ENCODE measurements at places on chromosomes 4 and X.

- DNase-seq, result no peak
Measured at GRCh38 chr4:146308951-146309350, 94.6 kb downstream of the REELD1 start.

DNA sequence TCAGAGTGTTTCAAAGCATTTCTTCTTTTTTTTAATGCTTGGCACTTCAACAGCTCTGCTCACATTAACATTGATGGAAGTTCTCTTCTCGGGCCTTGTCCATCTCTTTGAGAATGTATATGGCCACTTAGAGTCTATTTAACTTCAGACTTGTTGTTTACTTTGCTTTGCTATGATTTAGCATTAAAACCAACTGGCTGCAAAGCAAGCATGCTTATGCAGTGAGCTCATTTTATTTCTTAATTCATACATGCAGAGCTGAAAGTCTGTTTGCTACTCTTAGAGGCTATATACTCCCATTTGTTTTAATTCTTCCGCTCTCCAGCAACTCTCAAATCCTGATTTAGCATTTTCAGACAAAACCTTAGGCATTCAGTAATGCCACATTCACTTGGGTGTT, 107.6 kb upstream of the PACRGL start:
- no peak for DNase-seq

DNA sequence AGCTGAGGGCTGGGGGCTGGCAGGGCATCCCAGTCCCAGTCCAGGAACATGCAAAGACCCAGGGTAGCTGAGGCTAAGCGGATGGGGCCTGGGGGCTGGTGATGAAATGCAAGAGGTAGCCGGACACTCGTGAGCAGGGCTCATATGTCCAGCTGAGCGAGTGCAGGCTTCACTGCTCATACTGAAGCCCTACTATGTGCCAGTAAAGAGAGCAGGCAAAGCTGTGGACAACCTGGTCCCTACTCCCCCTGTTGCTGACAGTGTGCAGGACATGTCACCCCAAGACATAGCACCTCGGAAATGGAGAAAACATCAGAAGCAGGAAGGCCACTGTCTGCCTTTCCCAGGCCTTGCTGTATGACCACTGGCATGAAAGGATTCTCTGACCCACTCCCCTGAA, 122.4 kb upstream of the STX18 start:
- DNase-seq, result no peak

GRCh38 chrX:131827935-131828334, 195.2 kb upstream of the STK26 start:
- peak; percentile 5 for DNase-seq

DNA sequence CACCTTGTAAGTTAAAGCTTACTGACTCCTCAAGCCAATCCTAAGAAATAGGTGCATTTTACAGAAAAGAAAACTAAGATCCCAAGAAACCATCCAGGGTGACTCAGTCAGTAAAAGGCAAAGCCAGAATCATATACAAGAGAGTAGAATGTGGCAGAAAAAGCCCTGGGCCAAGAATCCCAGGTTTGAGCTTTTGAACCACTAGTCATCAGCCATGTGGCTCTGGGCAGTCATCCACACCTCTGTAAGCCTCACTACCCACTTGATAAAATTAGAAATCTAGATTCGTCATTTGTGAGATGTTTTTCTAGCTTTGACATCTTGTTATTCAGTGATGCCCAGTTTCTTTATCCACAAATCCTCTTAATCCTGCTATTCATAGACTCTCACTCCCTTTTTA, 122.2 kb upstream of the PDE5A start:
- DNase-seq, result no peak

DNA sequence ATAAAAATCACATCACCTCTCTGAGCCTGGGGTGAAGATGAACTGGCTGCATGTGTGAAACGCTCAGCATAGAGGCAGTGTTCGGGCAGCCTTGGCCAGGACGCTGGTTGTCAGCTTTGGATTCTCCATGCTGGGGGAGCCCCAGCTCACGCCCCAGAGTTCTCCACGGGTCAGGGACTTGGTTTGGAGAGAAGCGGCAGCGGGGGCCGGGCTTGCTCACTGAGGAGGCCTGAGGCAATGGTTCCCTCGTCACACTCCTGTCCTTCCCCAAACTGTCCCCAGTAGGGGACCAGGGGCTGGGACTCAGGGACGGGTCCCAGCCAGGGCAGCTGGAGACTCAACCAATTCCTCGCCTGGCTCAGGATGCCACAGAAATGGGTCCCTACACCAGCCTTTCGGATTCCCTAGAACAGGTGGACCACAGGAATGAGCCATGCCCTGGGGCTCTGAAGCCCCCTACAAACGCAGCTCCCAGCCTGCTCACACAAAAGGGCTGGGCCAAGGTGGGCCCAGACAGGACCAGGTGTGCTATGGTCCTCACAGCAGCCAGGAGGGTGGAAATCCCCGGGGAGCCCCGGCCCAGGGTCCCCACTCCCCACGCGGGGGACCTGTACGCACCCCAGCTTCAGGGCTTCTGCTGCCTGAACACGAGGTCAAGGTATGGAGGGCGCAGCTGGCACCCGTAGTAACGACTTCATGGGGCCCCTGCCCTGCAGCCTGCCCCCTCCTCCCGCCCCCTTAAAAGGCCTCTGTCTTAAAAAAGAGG, 1.4 kb downstream of the MXD4 start:
- DNase-seq, result no peak

DNA sequence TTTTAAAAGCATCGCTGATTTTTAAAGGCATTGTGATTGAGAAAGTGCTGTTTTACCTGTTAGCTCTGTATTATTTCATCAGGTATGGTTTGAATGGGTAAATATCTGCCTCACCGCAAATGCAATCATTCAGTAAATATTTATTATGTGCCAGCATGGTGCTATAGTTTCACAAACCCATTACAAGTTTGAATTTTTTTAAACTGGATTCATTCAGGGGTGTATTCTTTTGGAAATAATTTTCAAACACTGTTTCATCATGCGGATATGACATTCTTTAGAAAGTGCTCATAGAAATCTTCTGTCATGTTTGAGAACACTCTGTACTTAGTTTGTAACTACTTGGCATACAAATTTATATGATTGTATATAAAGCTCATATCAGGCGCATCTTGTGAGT, 37.2 kb downstream of the LIMCH1 start:
- DNase-seq, result no peak

DNA sequence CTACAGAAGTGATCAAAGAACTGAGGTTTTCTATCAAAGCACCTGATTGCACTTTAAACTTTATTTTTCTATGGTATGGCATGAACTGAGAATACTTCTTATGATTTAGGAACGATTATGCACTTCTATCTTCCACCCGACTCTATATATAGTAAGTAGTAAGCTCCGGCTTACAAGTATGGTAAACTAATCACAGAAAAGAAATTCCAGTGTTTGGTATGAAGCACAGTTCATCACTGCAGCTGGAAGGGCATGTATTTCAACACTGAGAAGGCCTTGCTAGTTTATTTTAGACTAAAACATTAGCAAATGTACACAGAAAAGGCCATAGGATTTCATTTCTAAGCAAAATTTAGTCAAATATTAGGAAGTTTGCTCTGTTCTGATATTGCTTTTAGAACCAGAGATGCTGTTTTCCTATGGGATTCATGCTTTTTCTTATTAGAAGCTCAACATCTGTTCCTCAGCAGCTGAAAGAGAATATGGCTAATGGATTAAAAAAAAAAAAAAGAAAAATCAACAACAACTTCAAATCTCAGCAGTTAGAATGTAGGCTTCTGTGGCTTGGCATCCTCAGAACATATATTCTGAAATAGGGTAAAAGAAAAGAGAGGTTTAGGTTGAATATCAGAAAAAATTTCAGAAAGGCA, 273.5 kb downstream of the C4orf33 start:
- no peak for DNase-seq

- no peak for DNase-seq
Measured at GRCh38 chrX:124230655-124231450, 101.6 kb upstream of the TEX13D start.

DNA sequence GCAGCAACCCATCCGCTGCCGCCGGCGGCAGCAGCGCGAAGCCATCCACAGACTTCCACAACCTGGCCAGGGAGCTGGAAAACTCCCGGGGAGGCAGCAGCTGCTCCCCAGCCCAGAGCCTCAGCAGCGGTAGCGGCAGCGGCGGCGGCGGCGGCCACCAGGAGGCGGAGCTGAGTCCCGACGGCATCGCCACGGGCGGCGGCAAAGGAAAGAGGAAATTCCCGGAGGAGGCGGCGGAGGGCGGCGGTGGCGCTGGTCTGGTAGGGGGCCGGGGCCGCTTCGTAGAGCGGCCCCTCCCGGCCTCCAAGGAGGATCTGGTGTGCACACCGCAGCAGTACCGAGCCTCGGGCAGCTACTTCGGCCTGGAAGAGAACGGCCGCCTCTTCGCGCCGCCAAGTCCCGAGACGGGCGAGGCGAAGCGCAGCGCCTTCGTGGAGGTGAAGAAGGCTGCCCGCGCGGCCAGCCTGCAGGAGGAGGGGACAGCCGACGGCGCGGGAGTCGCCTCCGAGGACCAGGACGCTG, 4.9 kb downstream of the PRDM8 start:
- DNase-seq, result peak; percentile 79

DNA sequence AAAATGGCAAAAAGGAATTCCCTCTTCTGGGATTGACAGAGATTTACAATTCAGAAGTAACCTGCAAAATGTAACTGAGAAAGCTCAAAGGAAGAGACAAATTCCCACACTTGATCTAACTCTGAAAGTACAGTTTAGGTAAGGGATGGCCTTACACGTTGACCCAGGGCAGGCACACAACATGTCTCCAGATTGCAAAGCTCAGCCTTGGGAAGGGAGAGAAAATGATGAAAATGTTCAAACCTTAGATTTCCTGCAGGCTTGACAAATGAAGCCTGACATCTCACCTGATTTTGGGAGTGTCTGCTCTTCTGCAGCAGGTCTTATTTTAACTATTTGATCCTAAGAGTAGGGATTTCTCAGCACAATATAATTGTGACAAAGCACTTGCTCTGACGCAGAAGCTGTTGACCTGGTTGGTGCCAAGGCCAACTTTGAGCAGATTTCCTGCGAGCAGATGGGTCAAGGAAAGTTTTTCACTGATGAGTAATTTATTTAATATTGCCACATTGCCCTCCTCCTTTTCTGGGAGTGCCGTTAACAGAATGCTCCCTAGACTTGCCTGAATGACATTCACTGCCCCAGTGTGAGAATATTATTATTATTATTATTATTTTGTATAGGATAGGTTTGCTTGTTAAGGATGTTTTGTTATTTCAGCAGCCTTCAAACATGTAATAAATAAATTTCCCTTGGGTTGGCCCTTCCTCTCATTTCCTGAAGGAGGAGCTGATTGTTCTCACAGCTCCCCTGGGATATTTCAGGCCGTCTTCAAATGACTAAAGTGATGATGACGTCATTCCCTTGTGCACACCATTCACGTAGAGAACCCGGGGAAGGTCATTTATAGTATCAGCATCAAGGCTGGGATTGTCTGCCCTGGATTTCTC, 157.1 kb downstream of the VEGFC start:
- DNase-seq, result no peak

- no peak for DNase-seq
Measured at GRCh38 chr4:99215521-99215920, 3.5 kb downstream of the ADH6 start.

- DNase-seq, result no peak
Measured at GRCh38 chr4:140816806-140817510, 60.8 kb upstream of the TBC1D9 start.

GRCh38 chr4:7815562-7815961, 124.1 kb downstream of the AFAP1 start:
- no peak for DNase-seq

- no peak for DNase-seq
Measured at GRCh38 chr4:54015423-54016030, 48.9 kb downstream of the CHIC2 start.

GRCh38 chr4:113979905-113980615, 613 bp upstream of the ARSJ start:
- DNase-seq, result no peak

- DNase-seq, result no peak
Measured at GRCh38 chr4:86512631-86513030, 81.5 kb upstream of the PTPN13 start.

- peak; percentile 17 for DNase-seq
Measured at GRCh38 chrX:129925305-129926092, 19.5 kb downstream of the UTP14A start.

DNA sequence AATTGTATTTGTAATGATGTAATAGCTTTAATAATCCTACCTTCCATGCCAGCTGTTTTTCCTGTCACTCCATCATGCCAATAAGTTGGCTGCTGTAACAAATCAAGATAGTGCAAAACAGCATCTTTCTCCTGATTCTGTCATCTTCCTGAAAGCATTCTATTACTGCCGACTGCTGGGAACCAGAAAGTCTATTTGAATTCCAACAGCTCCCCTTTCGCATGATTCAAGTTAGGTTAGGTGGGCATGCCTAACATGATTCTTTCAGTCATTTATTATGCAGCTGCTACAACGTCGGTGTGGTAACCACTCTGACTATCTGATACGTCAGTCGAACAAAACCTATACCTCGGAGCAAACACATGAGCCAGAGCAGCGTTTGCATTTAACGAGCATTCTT, 127.9 kb upstream of the DMD start:
- no peak for DNase-seq

DNA sequence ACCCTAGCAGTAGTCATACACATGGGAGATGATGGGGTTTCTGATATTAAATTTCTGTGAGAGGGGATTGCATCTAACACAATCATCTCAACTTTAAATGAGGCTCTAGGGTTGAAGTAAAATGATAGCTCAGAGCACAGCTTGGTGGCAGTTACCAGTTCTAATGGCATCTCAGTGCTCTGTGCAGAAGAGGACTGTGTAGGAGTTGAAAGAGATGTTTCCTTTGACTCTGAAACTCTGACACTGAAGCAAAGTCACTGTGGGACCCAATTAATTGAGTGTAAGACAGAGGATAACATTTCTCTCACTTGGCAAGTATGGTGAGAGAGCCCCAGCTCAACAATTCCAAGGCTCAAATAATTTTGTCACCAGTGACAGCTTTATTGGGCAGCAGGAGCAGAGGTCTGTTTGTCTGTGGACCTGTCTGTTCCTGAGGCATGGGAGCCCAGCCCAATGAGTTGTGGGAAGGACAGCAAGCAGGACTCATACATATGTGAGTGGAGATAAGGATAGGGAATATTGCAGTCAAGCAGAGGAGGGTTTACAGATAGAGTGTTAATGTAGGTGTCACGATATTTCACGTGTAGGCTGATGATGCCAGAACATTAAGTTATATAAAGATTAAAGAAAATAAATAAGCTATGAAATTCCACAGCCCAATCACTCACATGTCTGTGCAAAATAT, 76.7 kb upstream of the NAF1 start:
- no peak for DNase-seq

- no peak for DNase-seq
Measured at GRCh38 chrX:34875204-34875603, 67.4 kb upstream of the FAM47B start.

DNA sequence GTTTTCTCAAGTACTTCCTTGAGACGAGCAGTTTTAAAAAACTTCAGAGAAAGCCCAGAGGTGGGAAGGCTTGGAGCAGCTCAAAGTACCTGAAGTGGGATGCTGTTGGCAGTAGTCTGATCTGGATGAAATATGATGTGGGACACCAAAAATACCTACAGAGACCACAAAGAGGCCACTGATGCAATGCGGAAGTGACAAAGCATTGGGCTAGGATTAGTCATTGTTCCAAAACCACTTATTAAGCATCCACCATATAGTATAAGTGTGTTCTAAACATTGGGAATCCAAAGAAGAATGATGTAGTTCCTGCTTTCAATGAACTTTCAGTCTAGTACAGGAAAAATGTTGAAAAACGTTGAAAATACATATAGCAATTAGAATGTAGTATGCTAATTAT, 386.1 kb upstream of the CNKSR2 start:
- no peak for DNase-seq

- DNase-seq, result no peak
Measured at GRCh38 chr4:5783486-5783885, 72.5 kb downstream of the EVC start.

All from stimulated activated CD4-positive, alpha-beta T cell treated with anti-CD3 and anti-CD28 coated beads, Interleukin-12 subunit alpha, Interleukin-12 subunit beta, amount 100 ng/mL, for 24 hours (primary cell).